Activated naive CD4-positive, alpha-beta T cell treated with anti-CD3 and anti-CD28 coated beads, Interleukin-2, amount 50 U/mL, for 16 hours (primary cell): ENCODE measurements at places on chromosomes 11 and 22.

DNA sequence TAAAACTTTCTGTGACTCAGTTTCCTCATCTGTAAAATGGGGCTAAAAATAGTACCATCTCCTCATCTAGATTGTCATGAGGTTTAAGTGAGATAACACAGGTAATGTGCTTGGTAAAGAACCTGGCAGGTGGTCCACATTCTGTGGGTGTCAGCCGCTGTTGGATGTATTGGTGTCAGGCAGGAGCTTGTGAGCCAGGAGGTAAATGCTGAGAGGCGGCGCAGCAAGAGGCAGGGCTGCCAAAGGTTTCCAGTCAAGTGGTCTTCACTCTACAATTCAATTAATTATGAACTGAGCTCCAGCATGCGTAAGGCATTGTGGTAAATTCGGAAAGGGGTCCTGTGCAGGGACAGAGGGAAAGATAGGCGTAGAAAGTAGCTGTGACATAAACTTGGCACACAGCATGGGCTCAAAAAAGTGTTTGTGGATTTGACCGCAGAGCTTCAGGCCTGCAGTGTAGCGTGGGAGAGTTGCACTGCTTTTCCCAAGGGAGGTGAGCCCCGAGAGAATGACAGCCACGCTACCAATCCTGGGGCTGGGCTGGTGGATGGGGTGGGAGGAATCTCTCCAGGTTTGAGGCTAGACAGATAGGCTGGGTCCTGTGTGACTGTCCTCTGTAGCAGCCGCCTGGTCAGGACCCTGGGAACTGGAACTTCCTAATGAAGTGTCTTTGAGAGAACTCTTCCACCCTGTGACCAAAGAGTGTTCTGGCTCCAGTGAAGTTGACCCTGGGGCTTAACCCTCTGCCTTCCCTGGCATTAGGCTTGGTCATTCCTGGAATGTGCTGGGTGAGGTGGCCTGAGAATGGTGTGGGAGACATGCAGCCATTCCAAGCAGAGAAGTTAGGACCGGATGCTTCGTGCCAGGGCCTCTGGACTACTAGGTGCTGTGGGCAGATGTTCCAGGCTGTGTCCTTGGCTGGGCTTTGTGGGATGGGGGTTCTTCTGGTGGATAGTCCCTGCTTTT lies 122.4 kb downstream of the FEZ1 start:
- no peak for DNase-seq

DNA sequence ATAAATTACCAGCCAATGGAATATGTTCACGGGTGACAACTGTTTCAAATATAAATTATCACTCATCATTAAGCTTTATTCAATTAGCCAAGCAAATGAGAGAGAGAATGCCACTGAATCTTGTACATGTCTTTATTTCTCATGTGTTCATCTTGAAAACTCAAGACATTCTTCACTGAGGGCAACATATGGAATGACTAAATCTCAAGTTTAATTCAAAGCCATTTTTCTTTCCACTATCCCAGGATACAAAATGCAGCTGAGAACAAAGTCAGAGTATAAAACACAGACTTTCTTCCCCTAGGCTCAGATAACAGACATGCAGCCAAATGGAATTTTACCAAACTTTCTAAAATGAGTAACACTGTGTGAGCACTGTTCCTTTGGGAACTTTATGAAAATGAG lies 12.1 kb upstream of the BBOX1 start:
- DNase-seq: no peak

DNA sequence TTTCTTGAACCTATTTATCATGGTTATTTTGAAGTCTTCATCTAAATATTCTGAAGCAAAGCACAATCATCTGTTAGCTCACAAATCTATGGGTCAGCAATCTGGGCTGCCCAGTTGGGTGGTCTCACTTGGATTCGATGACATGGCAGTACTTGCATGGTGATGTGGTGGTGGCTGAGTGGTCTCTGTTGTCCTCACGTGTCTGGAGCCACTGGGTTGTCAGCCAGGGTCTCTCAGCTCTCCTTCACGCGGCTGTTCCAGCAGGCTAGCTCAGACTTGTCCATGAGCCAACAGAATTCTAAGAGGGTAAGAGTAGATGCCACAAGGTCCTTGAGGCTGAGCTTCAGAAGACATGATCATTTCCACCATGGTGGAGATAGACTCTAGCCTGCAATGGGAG lies 66.4 kb upstream of the KCNQ1OT1 start:
- DNase-seq: no peak

GRCh38 chr11:65383778-65384177 lies 1.3 kb upstream of the SLC25A45 start:
- no peak for DNase-seq

GRCh38 chr11:32450372-32450771 lies 15.0 kb upstream of the WT1 start:
- DNase-seq: no peak

GRCh38 chr11:65208785-65209710 lies 27.3 kb downstream of the CAPN1 start:
- no peak for DNase-seq

GRCh38 chr22:23681026-23681809 lies 9.6 kb upstream of the RGL4 start:
- DNase-seq: no peak

DNA sequence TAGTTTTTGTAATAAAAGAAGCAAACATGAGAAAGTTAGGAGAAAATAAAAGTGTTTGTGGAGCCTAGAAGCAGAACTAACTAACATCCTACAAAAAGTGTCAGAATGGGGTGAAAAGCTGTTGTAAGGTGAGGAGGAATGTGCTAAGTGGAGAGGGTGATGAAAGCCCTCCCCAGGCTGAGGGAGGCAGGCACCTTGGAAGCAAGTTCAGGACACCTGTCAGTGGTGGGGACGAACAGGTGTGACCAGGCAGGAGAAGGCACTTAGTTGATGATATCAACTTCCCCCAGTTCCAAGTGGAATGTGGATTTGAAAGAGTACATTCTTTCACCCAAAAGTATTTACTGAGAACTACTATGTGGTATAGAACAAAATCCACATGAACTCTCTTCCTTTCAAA lies 18.7 kb upstream of the BMAL1 start:
- no peak for DNase-seq

GRCh38 chr11:34754171-34754823 lies 133.4 kb downstream of the EHF start:
- no peak for DNase-seq
